D721Med (cell line): ENCODE measurements at places on chromosomes 1 and 21.
A peak's percentile ranks its signal among the peaks of the same experiment; 100 is the strongest.

DNA sequence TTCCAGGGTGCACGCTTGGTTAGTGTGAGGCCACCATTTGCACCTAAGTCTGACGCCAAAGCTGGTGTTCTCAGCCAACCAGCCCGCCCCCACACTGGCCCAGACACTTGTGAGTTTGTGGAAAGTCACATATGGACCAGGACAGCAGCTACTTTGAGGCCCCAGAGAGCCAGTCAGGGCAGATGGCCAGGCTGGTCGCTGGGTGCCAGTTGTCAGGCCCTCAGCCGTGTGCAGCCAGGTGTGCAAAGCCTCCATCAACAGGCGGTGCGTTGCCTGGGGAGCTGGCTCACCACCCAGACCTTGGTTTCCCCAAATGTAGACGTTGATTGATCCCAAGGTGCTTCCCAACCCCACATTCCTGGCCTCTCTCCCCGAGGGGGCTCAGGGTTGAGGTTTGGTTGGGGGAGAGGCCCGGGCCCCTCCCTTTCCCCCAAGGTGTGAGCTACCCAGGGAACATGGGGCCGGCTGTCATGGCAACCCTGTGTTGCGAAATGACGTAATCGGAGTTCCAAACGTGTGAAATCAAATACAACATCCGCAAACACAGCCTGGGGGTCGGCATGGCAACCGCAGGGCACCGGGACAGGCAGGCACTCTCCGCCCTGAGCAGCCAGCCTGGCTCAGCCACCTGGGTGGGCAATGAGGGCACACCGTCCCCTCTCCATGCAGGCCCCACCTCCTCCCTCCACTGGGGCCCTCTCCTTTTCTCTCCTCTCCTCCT is 42.2 kb upstream of the WNT4 start:
- no peak for DNase-seq

GRCh38 chr1:15178571-15179484 is 25.3 kb downstream of the TMEM51 start:
- DNase-seq, result no peak

- no peak for DNase-seq
Measured at GRCh38 chr1:87989346-87989745, 660.7 kb downstream of the LMO4 start.

- DNase-seq, result peak; percentile 46
Measured at GRCh38 chr1:182054698-182055326, 6.7 kb downstream of the ZNF648 start.

- no peak for DNase-seq
Measured at GRCh38 chr1:8010080-8010664, 15.9 kb downstream of the ERRFI1 start.

DNA sequence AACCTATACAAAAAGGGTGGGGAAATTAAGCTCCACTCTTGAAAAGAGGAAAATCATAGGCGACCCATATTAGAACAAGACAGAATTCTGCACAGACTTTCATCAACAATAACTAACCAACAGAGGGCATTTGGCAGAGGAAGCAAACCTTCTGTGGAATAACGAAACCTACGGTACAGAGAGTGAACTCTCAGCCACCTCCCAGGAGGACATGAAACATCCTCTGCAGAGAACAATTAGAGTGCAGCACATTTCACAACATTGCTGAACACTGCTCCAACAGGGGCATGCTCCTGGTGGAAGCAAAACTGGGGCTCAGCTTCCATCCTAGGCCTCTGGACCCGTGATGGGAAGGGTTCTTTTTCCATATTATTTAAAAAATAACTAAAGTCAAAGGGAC is 110.9 kb downstream of the KCNJ15 start:
- no peak for DNase-seq

DNA sequence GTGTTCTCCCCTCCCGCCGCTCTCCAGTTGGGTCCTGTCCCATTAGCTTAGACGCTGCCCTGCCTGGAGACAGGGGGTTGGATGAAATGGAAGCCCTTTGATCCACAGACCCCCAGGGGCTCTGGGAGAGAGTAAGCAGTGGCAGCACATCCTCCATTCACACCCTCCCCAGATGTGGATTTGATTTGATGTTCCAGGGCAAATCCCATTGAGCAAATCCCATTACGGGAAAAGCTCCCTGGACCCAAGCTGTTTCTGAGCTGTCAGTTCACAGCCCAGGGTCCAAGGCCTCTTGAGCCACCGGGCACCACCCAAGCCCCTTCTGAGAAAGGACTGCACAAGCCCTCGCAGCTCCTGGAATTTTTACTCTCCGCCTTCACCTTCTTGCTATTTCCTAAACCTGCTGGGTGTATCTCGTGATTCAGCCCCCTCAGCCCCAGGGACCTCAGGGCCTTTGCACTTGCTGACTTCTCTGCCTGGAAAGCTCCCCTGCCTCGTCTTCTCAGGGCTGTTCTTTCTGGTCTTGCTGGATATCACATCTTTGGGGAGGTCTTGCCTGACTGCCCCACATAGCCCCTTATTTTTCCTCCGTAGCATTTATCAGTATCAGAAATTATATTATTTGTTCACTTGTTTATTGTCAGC is 101.1 kb downstream of the PAX7 start:
- no peak for DNase-seq

GRCh38 chr1:170929835-170930554 is 5.3 kb upstream of the MROH9 start:
- no peak for DNase-seq
